Stimulated activated CD8-positive, alpha-beta memory T cell treated with anti-CD3 and anti-CD28 coated beads, Interleukin-7, amount 100 ng/mL, for 24 hours (primary cell): ENCODE measurements at places on chromosomes 6 and 20.

- no peak for DNase-seq
These were observed 29.7 kb downstream of the STK35 start for GRCh38 chr20:2131366-2131765.

DNA sequence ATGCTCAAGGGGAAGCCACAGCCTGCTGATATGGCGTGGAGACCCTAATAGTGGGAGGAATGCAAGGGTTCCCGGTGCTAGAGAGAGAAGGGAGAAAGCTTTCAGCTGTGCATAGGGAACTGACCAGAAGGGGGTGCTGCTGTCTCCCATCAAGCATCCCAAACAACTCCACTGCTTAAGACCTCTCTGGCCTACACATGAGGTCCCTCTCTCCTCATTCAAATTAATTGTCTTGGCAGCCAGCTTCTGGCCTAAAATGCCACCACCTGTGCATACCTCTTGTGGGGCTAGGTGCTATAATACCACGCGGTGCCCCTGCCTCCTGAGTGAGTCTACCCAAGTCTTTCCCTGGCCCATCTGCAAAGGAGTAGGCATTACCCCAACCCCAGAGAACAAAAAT lies 14.5 kb downstream of the ADISSP start:
- peak; percentile 23 for DNase-seq

DNA sequence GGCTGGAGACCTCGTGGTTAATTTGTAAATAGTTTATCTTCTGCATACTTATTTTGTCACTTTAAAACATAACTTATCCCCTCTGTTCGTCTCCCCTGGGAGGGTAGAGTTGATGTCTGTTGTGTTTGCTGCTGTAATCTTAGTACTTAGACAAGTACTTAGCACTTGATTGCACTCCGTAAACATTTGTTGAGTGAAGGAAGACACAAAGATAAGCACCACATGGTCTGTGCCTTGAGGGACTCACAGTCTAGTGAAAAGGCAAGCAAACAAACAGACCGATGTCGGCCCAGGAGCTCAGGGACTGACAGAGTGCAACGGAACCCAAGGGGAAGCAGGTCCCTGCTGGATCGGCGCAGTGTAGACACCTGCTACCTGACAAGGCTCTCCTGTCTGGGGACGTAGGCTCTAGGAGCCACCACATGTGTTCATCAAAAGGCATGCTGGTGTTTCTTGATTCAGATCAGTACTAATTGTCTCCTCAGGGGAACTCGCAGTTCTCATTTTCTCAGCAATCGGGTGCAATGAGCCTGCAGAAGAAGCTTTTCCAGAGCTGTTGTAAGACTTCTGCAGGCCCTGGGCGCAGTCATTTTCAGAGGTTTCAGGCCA lies 31.4 kb downstream of the EDN3 start:
- DNase-seq, result no peak

DNA sequence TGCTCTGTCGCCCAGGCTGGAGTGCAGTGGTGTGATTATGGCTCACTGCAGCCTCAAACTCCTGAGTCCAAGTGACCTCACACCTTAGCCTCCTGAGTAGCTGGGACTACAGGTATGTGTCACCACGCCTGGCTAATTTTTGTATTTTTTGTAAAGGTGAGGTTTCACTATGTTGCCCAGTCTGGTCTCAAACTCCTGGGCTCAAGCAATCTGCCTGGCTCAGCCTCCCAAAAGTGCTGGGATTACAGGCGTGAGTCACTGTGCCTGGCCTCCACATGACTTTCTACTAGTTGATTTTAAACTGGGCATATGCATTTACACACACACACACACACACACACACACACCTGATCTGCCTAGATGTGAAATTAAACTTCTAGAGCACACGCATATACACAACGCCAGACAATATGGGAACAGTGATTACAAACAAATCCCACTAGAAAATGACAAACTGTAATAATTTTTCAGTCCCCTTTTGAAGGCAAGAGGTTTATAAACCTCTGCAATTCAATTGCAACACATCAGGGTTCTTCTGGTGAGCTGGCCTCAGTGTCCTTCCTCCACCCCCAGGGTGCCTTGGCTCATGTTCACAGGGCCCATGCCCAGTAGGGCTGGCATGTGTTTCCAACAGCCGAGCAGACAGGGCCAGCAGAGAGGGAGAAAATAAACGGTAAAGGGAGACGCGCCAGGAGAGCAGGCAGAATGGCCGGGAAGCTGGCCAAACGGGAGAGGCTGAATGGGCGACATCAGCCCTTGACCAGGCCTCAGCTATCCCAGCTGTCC lies 31.2 kb downstream of the PARD6B start:
- no peak for DNase-seq

GRCh38 chr6:143288923-143289322 lies 161.6 kb downstream of the ADAT2 start:
- DNase-seq, result no peak

GRCh38 chr6:73830119-73830518 lies 134.1 kb downstream of the CD109 start:
- DNase-seq, result no peak

- DNase-seq, result no peak
These were observed 1.6 kb upstream of the SERPINB1 start for GRCh38 chr6:2843138-2843740.

DNA sequence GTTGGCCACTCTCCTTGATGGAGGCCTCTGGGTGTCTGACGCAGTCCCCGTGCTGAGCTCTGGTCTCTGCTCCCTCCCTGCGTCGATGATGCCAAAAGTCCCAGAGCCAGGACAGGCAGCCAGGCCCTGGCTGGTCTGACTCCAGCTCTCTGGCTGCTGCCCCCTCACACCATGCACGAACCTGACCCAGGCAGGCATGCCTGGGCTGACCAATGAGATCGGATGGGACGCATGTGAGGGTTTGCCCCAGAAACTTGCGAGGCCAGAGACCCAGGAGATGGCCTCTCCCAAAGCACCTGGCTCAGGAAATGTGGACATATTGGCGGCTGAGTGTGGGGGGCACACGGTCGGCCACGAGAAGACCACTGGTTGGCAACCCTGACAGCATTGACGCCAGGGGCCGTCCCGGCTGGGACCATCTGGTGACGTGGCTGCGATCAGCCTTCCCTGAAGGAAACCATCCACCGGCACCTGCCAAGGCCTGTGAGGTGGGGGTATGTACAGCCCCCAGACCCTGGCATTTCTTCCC lies 51.2 kb upstream of the FRMD1 start:
- no peak for DNase-seq

GRCh38 chr6:158770533-158771330 lies 48.4 kb downstream of the EZR start:
- DNase-seq, result no peak

DNA sequence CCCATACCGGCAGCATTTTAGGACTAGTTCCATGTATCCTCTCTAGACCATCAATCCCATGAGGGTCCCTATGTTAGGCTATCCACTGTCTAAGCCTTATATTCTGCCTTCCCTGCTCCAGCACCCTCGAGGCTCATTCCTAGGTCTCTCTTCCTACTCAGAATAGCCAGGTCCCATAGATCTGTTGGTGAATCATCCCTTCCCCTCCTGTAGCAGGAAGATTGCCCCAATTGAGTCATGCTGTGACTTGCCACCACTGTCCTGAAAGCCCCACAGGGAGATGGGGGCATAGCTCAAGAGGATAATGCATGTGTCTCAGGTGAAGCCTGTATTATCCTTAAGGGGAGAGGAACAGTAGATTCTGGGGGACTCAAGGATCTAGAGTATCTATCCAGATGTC lies 143.1 kb upstream of the MOCS1 start:
- DNase-seq, result no peak

- no peak for DNase-seq
These were observed 75.1 kb downstream of the ARID1B start for GRCh38 chr6:156852147-156852857.

DNA sequence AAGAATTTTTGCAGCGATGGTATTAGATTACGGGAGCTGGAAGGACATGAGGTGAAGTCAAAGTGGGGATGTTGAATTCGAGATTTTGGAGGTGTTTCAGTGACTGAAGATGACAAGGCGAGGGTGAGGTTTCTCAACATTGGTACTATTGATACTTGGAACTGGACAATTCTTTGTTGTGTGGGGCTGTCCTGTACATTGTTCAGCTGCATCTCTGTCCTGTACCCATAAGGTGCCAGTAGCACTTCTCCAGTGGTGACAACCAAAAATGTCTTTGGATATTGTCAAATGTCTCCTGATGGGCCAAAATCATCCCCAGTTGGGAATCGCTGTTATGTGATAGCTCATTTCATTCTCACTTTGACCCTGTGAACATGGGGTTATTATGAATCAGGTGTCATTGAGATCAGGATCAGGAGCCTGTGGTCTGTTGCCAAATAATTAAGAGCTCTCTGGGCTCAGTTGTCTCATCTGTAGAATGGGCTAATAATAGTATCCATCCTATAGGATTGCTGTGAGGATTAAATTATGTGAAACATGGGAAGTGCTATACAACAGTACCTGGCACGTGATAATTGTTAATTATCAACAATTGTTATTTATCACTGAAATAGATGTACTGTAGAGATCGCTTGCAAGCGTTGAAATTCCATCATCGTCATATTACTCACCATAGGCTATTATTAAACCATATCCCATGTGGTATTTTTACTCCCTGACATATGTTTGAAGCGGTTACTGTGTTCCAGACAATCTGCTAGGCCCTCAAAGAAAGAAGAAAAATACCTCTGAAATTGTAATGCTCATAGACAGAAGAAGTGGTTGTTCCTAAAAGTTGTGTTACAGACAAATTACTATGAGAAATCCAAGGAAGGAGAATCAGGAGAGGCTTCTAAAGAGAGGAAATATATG lies 48.5 kb upstream of the TTPAL start:
- no peak for DNase-seq

DNA sequence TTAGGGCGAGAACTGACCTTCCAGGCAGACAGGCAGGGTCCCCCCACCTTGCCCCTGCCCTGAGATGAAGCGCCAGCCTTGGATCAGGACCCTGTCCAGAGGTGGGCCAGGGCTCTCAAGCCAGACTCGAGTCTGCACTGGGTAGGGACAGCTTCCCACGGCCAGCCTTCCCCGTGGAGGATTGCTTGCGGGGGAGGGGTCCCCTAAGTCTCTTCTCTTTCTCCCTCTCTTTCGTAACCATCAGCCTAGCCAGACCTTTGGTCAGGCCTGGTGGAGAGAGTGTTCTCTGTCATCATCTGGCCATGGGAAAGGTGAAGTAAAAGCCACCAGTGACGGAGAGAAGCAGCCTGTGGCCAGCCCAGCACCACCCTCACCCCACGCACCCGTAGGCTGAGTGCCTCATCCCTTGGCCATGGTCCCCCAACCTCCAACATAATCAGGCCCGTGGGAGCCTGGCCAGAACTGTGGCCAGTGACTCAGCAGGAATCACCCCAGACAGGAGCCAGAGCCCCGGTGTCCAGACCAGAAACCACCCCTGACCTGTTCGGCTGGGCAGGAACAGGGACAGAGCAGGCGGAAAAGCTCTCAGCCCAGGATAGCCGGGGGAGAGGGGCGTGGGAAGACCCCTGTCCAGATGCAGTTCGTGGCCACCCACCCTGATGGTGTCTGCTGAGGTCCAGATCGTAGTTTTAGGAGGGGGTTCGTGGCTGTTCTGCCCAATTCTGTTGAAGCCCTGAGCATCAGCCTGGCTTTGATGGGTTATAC lies 47.1 kb downstream of the SNAI1 start:
- DNase-seq, result no peak

GRCh38 chr20:39326050-39326449 lies 363.9 kb downstream of the DHX35 start:
- no peak for DNase-seq

DNA sequence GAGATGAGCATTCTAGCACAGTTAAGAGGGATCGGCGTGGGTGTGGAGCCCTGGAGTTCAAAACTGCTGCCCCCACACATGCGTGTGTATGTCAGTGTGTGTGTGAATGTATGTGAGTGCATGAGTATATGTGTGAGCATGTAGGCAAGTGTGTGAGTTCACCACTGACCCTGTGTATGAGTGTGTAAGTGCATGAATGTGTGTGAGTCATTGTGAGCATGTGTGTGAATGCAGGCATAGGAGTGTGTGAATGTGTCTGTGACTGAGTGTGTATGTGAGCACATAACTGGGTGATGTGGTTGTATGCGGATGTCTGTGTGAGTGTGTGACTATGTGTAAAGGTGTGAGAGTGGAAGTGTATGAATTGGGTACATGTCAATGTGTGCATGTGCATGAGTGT lies 69.6 kb upstream of the CCDC167 start:
- no peak for DNase-seq

DNA sequence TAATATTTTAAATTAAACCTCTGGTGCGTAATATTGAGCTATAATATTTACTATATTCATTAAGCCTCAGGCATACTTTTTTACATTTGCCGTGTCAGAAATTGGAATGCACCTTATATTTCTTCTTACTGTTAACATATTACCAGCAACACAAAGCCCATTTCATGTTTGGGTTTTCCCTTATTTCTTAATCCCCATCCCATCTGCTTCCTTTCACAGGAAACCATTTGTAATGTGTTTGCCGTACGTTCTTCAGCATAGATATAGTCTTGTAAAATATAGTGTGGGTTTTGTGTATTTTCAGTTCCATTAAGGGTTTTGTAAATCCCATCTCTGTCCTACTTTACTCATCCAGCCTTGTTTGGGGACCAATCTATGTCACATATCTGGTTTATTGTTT lies 6.5 kb downstream of the EYS start:
- no peak for DNase-seq

DNA sequence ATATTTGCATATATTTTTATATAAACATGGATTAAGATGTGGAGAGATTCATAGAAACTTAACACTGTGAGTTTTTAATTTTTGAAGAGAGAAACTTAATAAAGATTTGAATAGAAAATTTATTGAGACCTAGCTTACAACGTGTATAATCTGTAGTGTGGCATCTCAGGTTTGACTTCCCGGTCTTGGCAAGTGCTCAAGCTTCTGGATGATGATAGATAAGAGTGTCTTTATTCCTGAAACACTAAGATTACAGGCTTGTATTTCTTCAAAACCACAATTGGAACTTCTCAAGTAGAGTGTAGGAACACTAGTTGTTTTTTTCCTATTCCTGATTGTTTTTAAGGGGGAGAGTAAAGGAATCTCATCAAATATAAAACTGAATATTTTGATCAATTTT lies 64.6 kb upstream of the NOTCH4 start:
- no peak for DNase-seq

GRCh38 chr6:41040101-41040939 lies 1.3 kb upstream of the UNC5CL start:
- no peak for DNase-seq

DNA sequence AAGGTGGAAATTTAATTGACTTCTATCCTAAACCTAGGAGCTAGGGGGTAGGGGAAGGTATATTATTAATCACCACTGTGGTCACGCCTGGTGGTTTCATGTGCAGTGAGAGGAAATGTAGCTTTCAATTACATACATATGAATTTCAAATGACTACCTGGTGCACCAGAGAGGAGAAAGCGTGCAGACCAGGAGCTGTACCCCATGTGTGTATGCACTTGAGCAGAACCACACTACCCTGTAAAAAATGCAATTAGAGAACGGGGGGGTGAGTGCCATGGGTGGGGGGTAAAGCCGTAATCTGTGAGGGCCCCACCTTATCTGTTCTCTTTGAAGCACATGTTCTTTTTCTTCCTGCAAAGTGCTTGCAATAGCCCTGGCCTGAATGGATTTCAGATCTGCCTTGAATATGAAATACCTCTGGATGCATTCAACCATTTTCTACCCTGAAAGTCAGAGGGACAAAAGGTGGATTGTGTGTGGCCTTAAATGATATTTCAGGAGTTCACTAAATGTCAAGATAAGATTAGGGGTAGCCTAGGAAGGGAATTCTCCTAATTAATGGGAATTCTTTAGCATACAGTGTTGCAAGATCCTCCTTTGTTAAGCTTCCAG lies 30.9 kb upstream of the EDN3 start:
- no peak for DNase-seq

- no peak for DNase-seq
These were observed 10.1 kb upstream of the ITPR3 start for GRCh38 chr6:33610779-33611732.

- peak; percentile 27 for DNase-seq
These were observed 26.2 kb downstream of the ARHGAP18 start for GRCh38 chr6:129683601-129684322.
